ENCODE measurements at places on chromosomes 16 and 17. TPM values are rescaled to one million over a fixed set of nuclear protein-coding genes. Genes with fewer than 3 reads are reported as not detected.

The LPO gene
- polyA plus RNA-seq: not detected

The TNRC6C gene
- polyA plus RNA-seq: 6.5 TPM

The CHST5 gene
- 0.05 TPM for polyA plus RNA-seq

The HS3ST6 gene
- polyA plus RNA-seq: not detected

The PDIA2 gene
- polyA plus RNA-seq: 4.6 TPM

The BEAN1 gene
- 2.9 TPM for polyA plus RNA-seq

The TBC1D3E gene
- polyA plus RNA-seq: 4.6 TPM

The BIRC5 gene
- 112 TPM for polyA plus RNA-seq

The WFDC1 gene
- 22.2 TPM for polyA plus RNA-seq

The HEATR9 gene
- 0.36 TPM for polyA plus RNA-seq

The RNF157 gene
- polyA plus RNA-seq: 15.2 TPM

The SLC47A1 gene
- polyA plus RNA-seq: 15.5 TPM

The MFAP4 gene
- polyA plus RNA-seq: 22.6 TPM

The CBFA2T3 gene
- polyA plus RNA-seq: 3.3 TPM

The PPY gene
- polyA plus RNA-seq: not detected
